ENCODE measurements at places on chromosomes 5 and 9.

DNA sequence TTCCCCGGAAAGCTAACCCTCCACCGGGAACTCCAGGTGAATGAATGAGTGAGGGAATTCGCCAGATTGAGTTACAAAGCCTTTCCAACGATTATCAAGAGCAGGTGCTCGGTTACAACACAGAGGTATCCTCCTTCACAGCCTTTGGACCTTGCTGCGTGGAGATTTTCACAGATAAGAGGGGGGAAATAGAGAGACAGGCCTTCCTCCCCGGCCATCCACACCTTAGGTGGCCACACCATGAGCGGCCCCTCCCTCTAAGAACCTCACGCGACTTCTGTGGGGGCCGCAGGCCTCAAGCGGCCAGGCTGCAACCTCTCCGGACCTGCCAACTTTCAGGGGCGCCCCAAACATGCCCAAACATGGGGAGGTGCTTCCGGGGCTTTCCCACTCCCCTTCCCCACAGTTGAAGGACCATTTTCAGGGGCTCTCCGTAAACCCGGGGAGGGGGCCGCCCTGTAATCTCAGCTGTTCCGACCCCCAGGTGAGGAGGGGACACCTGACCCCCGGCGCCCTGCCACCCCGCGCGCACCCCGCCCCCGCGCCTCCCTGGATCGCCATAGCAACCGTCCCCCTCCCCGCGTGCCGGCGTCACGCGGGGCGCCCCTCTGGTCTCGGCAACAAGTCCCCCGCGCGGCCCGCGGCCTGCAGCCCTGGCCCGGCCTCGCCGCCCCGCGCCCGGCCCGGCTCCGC, 603 bp downstream of the DENND1A start:
- DNase-seq, result no peak

DNA sequence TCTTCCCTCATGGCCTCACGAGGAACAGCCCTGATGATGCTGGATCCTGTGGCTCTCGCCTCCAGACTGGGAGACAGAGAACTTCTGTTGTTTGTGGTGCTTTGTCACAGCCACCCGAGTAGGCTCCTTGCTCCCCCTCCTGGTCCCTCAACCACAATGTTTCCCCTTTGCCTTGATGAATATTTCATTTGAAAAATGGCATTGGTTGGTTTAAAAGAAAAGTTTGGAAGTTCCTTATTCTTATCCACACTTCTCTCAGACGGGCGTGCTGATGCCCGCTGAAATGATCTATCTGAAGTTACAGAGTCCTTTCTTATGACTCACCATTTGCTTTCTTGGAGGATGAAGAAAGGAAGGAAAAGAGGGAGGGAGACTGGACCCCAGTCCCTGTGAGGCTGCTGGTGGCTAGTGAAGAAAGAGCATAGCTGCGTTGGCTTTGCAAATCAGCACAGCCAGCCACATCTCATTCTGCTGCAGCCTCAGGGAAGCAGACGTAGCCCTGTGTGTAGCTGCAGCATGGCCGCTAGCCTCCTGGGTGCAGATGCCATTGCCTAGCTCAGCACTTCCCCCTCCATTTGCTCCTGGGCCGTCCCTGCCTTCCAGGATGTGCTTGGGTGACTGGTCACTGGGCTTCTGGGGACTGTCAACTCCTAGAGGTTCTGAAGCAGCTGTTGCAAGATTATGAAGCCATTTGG, 185.9 kb downstream of the ERCC6L2 start:
- DNase-seq, result no peak

GRCh38 chr5:138111937-138112336, 27.3 kb downstream of the NME5 start:
- no peak for DNase-seq

DNA sequence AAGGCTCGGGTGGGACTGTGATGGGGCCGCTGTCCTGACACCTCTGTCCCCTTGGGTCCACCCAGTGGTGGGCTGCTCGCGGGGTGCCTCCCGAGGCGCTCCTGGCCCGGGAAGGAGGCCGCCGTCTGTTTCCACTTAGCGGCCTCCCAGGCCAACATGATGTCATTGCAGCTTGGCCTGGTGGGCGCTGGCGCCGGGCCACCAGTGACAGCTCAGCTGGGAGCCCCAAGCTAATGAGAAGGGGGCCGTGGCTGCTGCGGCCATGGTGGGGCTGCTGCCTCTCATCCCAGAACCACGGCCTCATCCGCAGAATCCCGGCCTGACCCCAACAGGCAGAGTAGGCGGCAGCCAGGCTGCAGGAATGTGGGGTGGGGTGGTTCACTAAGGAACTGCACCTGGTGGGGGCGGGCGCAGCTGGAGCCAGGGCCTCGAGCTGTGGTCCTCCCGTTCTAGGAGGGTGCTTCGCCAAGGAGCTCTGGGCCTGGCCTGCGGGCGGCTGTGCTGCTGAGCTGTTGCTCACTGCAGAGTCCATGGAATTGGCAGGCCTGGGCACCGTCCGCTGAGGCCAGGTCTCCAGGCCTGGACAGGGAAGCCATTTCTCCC, 123.5 kb upstream of the COL5A1 start:
- DNase-seq, result no peak

GRCh38 chr5:137095597-137095996, 403.5 kb downstream of the SPOCK1 start:
- DNase-seq, result no peak

- DNase-seq, result no peak
Measured at GRCh38 chr9:2634153-2634552, 12.6 kb downstream of the VLDLR start.

DNA sequence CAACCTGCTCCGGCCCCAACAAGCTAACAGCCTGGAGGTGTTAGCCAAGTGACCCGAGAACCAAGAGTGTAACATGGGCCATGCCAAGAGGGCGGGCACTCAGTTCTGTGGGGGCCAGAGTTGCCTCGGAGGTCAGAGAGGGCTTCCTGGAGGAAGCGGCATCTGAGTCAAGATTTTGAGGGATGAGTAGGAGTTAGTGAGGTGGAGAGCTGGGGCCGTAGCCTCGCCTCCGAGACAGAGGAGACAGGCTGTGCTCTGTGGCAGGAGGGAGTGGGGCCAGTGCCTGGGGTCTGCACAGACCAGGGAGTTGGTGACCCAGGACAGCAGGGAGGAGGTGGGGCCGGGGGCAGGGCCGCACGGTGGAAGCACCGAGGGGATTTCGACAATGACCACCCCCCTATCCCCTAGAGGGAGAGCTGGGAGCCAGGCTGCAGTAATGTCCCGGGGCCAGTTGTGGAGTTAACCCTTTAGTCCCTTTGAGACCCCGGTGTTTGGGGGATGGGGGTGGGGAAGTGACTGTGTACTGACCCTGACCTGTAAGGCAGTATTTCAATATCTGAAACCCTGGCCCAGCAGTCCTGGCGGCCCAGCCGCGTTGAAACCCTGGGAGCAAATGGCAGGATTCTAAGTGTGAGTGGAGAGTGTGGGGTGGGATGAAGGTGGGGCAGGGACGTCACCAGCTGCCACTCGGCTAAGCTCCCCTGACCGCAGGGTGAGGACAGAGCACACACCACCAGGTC, 148.7 kb upstream of the COL5A1 start:
- no peak for DNase-seq

DNA sequence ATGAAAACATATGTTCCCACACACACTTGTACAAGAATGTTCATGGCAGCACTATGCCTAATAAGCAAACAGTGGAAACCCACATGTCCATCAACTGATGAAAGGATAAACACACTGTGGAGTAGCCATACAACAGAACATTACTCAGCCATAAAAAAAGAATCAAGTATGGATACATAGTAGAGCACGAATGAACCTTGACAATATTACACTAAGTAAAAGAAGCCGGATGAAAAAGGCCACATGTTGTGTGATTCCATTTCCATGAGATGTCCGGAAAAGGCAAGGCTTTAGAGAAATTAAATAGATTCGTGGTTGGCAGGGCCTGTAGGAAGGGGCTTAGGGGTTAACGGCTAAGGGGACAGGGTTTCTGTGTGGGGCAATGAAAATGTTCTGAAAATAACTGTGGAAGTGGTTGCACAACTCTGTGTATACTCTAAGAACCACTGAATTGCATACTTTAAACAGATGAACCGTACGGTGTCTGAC, 51.4 kb downstream of the COL23A1 start:
- no peak for DNase-seq

GRCh38 chr5:79074641-79075040, 5.1 kb downstream of the BHMT2 start:
- no peak for DNase-seq

DNA sequence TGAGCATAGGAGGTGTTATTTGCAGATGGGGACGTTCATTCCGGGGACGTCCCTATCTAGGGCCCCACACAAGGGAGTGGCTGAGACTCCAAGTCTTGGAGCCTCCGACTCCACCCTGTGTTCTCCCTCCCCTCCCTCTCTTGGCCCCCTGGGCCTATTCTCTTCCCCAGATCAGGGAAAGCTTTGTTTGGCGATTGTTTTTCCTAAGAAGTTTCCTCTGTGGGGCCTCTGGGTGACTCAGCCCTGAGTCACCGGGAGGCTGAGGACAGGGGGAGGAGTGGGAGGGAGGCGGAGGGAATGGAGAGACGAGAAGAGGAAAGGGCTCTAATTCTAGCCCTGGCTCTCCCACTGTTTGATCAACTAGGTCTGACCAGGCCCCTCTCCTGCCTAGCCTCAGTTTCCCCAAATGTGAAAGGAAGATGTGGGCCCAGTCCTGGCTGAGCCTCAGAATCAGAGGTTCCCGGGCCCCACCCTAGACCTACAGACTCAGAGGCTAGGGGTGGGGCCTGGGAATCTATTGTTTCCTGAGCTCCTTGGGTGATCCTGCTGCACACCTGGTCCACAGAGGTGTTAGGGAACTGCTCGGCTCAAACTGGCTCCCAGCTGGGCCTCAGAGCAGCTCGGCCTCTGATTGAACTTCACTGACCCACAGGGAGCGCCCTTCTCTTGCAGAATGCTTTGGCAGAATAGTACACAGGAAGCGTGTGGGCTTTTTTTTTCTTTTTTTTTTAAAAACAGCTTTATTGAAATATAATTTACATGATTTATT, 19.2 kb downstream of the GSN start:
- DNase-seq, result no peak

DNA sequence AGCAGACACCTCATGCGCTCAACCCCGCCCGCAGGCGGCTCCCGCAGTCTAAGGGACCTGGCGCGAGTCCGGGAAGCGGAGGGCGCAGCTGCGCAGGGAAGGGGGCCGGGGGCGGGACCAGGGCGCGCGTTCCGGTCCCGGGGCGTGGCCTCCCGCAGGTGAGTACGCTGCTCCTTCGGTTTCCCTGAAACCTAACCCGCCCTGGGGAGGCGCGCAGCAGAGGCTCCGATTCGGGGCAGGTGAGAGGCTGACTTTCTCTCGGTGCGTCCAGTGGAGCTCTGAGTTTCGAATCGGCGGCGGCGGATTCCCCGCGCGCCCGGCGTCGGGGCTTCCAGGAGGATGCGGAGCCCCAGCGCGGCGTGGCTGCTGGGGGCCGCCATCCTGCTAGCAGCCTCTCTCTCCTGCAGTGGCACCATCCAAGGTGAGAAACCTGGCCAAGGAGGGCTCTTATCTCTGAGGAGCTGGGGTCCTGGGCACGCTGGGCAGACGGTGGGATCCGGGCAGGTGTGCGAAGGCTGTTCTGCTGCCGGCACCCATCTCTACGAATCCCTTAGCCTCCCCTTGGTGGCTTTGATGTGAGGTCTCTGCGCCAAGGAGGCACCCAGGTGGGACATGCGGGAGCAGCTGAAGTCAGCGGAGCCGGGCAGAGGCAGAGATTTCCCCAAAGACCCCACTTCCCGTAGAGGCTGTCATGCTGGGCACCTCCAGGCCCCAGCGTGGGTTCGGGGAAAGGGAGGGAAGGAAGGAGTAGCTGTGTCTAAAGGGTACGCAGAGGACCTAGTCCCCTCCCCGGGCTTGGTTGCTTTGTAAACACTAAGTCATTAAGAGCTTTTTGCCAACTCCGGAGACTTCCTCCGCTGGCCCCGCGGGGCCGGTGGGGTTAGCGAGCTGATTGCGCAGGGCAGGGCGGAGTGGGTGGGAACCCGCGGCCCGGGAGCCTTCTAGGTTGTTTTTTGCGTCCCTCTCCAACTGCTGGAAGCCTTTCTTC, at the start of gene F2RL1:
TSS of gene F2RL1 (plus strand) at position 187 of the 988 bp plus-strand sequence. CDS start at position 340, 153 bp downstream.
- no peak for DNase-seq

- DNase-seq, result no peak
Measured at GRCh38 chr5:120073722-120074121, 390.4 kb upstream of the PRR16 start.

DNA sequence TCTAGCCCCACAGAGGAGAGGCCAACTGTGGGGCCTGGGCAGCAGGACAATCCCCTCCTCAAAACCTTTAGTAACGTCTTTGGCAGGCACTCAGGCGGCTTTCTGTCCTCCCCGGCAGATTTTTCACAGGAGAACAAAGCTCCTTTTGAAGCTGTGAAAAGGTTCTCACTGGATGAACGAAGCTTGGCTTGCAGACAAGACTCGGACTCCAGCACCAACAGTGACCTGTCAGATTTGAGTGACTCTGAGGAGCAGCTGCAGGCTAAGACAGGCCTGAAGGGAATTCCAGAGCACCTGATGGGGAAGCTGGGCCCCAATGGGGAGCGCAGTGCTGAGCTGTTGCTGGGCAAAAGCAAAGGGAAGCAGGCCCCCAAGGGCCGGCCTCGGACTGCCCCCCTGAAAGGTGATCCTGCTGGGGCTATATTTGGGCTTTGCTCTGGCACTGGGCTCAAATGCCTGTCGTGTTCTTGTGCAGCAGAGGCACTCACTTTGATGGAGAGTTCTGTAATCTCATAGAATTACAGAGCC, 39.4 kb downstream of the KDM3B start:
- DNase-seq, result no peak

DNA sequence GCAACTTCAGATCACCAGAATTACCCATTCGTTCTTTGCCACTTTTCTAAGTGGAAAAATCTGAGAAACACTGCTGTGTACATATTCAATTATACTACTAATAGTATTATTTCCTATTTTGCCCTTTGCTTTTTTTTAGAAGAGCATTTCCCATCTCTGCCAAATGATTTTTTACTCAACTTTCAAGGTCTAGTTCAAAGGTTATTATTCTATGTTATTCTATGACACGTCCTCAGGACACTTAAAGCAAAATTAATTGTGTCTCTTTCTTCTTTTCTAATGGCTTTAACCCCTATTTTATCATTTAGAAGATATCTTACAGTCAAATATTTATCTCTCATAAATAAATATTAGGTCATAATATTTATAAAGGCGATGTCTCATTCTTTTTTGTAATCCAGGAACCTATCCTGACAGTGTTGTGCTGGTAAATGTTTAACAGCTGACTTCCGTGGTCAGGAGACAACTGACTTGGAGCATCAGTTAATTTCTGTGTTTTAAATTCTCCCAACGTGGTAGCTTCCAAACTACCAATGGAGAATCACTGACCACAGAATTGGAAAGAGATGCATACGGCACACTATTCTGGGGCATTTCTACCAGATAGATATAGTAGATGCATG, 375.2 kb downstream of the ARRDC3 start:
- no peak for DNase-seq

- DNase-seq, result no peak
Measured at GRCh38 chr9:130835441-130836298, 616 bp downstream of the ABL1 start.

GRCh38 chr9:72467766-72468738, 53.4 kb upstream of the TMC1 start:
- DNase-seq, result no peak

GRCh38 chr9:93061791-93062763, 3.6 kb downstream of the SUSD3 start:
- no peak for DNase-seq

- DNase-seq, result no peak
Measured at GRCh38 chr5:3517348-3517747, 78.3 kb upstream of the IRX1 start.

Data from GM12864 (cell line).